ENCODE measurements at places on chromosomes 1 and 21.
A peak's percentile ranks its signal among the peaks of the same experiment; 100 is the strongest.

DNA sequence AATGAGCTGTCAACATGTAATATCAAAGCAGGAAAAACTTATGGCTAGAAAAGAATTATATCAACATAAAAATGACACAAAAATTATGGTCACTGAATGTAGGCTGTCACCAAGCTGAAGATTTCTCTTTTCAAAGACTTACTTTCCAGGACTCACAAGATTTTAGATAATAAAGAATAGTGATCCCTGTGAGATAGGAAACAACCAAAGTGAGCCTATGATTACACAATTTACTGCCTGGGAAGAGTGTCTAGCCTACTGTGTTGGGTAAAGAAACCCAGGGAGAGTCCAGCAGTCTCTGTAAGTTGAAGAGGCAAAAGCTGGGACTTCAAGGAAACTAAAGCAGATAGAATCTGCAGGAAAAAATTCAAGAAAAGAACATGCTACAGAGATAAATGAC, 20.2 kb upstream of the RGS1 start:
- DNase-seq: no peak

DNA sequence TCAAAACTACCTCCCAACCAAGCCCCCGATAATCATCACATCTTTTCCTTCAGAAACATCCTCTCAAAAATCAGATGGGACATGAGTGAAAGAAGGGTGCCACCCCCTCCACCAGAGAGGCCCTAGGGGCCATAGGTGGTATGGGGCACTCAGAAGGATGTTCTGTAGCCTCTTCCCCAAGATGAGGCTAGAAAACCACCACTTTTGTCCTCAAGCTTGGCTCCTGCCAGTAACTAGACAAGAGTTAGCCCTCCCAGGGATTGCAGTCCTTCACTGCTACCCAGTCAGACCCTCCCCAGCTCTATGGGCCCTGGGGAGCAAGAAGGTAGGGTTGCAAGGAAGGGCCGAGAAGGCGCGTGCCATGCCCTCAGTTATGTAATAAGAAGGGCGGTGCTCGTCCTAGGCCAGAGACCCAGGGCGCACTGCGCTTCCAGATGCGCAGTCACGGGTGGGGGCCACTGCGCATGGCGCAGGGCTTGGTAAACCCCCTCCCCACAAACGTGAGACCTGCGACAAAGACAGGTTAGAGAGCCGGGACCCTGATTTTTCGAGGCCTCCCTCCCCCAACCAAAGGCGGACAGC, 69.7 kb downstream of the CD46 start:
- DNase-seq: no peak

GRCh38 chr1:26094677-26095383, 16.8 kb upstream of the PDIK1L start:
- DNase-seq: no peak

DNA sequence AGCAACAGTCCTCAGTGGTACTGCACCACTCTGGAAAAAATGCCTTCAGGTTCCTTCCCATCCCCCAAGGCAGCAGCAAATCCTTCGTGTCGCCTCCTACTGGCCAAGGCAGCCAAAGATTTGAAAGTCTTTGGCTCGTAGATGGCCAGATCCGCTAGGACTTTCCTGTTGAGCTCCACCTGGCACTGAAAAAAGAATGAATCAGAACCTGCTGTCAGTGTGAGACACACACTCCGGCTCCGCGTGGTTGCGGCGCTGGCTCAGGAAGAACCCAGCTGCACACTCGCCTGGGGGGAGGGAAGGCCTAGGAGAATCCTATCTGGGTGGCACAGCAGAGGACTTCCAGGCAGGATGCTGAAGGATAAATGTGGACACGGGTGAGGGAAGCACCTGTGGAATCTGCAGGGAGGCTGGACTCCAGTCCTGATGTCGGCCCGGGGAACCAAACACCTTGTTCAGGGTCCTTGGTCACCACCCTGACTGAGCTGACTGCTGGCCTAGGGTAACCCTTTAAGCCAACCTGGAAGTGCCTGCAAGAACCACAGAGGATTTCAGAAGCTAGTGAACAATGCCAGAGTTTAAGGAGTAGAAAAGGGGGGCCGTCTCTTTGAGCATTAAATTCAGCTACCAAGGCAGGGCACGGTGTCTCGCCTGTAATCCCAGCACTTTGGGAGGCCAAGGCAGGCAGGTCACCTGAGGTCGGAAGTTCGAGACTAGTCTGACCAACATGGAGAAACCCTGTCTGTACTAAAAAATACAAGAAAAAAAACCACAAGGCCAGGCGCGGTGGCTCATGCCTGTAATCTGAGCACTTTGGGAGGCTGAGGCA, 3.2 kb upstream of the CCNL2 start:
- DNase-seq: no peak

- DNase-seq: no peak
Observed at GRCh38 chr1:154178013-154178412, 13.9 kb downstream of the TPM3 start.

DNA sequence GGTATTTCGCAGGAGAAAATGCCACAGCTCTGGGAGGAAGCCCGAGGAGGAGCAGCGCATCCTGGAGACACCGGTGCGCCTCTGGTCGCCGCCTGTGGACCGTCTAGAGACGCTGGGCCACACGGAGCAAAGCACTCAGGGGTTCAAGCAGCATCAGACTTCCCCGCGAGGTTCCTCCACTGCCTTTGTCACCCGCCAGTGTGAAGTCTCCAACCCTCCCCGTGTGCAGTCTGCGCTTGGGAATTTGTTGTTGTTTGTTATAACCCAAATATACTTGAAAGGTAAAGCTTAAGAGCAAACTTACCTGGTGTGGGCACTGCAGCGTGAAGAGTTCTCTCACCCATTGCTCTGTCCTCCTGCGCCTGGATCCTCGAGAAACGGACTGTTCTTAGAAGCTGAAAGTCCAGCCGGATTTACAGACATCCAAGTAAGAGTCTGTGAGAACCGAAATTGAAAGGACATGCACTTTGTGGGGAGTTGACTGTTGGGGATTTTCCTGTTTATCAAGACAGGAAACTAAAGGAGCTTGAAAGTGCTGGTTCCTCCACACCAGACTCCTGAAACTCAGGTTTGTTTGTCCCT, at the start of gene GBP4:
TSS of gene GBP4 (minus strand) at position 452 of the 582 bp plus-strand sequence. CDS start at position 344, 108 bp downstream.
- DNase-seq: peak; percentile 56

DNA sequence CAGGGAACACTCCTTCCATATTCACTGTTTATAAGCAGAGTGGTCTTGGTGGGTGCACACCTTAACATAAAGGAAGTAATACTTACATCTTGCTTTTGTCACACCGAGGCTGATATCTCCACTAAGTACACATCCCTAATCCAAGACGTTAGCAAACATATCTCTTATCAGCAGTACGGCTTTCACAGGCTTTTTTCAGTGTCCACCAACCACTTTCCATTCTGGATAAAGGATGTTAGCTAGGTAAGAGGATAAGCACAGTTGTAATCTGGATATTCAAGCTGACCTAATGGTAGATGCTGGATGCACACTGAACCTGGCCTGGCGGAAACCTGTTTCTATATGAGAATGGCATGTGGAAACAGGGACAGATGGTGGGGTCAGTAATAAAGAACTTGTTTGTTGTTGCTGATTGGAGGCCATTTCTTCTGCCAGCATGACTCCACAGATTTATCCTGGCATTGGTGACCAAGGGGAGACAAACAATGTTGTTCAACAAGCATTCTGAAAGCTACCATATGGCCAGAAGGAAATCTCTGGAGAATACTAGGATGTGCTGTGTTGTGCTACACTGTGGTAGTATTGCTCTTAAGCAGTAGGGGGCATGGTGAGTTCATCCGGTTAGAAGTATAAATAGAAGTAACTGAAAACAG, 416.4 kb downstream of the PTBP2 start:
- no peak for DNase-seq

DNA sequence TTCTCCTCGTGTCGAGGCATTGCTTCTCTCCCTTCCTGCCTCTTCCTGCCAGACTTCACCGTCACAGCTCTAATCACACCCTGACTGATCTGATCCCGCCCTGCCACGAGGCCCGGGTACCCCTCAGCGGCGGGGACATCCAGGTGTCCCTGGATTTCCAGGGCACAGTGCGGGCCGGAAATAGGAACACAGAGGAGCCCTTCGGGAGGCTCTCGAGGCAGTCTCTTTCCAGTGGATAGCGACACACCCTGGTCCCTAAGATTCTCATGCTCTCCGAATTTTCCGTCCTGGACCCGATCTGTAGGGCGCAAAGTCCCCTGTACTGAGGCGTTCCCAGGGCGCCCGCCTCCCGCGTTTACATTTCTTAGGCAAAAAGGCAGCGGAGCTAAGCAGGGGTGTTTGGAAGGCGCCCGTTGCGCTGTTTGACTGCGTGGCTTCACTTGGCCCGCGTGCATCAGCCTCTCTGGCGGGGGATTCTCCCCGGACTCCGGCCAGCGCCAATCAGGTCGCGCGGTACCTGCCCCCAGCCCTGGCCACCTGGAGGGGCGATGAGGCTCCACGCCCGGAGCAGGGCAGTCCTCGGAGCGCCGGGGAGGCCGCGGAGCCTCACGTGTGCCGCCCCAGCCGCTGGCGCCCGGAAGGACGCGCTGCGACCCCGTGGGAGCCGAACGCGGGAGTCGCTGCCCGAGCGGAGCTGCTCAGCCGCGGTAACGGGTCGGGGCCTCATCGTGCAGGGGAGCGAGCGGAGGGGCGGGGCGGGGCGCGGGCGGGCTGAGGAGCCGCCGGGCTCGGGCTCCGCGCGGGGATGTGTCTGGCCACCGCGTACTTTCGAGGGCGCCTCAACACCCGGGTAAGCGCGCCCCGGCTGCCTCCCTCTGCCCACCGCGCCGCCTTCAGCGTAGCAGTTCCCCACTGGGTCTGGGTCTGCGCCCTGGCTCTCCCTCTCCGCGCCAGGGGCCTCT, at the start of gene FAM163A:
TSS of gene FAM163A (plus strand) at position 575 of the 962 bp plus-strand sequence. CDS start 69,807 bp downstream, outside the sequence.
- DNase-seq: no peak

DNA sequence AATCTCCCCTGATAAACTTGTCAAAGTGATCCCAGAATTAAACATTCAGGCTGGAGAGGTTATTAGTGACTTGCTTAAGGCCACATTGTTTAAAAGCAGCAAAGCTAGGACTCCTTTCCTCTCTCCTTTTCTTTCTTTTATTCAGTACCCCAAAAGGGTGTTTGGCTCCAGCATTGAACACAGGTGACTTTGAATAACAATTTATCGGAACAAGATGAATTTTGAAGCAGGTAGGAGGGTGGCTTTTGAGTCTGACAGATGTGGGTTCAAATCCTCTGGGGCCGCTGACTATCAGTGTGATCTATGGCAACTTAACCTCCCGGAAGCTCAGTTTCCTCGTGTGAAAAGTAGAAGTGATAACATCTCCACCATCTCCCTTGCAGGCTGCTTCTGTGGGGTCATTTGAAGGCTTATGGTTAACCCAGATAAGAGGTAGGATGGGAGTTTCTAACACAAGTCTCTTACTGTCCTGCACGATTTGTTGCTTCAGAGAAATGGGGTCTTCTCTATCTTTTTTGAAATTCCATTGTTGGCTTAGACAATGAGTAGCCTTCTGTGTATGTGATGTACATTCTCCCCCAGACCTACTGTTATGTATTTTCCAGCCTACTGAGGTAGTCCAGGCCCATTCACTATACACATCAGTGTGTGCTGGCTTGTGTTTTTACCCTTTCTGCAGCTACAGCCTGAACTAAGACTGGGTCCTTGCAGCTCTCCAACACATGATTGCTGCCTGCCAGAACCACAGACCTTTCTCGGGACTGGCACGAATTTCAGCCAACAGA, 29.0 kb downstream of the JUN start:
- no peak for DNase-seq

DNA sequence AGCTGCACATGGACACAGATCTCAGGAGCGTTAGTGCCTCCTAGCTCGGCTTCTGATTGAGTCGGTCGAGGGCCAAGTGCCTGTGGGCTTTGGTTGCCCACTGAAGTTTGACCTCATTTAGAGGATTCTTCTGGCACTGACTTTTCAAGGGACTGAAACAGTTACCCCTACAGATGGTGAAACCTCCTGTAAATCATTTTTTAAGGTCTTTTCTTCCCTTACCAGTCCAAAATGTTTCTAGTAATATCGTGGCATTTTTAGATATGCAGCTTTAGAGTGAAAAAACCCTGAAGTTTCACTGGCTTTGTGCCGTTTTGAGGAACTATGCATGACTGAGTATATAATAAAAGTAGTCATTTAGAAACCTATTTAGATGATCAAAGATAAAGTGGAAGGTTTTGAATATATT, 34.7 kb upstream of the L1TD1 start:
- DNase-seq: no peak

- DNase-seq: no peak
Observed at GRCh38 chr21:41668686-41669532, 97.9 kb downstream of the RIPK4 start.

DNA sequence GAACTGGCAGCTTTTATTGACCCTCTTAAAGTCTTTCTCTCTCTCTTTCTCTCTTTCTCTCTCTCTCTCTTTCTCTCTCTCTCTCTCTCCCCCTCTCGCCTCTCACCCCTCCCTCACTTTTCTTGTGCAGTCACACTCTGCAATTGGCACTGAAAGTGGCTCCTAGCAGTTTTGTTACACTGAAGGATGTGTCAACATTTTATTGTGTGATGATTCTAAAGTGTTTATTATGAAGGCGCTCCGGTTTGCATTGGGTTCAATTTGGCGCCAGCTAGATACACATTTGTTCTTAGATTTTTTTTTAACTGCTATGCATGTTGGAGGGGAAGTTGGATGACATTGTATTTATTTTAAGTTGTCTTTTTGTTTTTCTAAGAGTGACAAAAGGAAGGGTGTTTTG, 64.0 kb upstream of the CHRM3 start:
- no peak for DNase-seq

- DNase-seq: no peak
Observed at GRCh38 chr1:203985044-203985443, 87.9 kb upstream of the SOX13 start.

DNA sequence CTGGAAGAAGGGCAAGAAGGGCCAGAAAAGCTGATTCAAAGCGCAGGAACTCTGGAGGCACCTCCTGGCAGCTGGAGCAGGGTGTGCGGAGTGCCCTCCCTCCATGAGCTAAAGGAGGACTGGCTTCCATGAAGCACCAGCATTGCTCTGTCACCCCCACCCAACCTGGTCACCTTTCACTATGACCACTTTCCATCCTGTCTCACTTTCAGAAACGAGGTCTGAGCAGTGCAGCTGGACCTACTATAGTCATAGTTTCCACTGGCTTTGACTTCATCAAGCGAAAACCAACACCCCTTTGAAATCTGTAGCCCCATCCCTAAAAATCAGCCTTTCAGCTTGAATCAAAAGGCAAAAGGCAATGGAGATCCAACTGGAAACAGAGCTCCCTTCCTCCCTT, 84.8 kb upstream of the CACNA1E start:
- DNase-seq: no peak

- DNase-seq: no peak
Observed at GRCh38 chr21:46142582-46143473, 12.6 kb downstream of the FTCD start.

GRCh38 chr1:55067914-55068313, 28.6 kb downstream of the PCSK9 start:
- DNase-seq: no peak

GRCh38 chr1:31828926-31829690, 13.3 kb upstream of the SPOCD1 start:
- DNase-seq: no peak

GRCh38 chr1:8090241-8090702, 64.2 kb upstream of the ERRFI1 start:
- no peak for DNase-seq

DNA sequence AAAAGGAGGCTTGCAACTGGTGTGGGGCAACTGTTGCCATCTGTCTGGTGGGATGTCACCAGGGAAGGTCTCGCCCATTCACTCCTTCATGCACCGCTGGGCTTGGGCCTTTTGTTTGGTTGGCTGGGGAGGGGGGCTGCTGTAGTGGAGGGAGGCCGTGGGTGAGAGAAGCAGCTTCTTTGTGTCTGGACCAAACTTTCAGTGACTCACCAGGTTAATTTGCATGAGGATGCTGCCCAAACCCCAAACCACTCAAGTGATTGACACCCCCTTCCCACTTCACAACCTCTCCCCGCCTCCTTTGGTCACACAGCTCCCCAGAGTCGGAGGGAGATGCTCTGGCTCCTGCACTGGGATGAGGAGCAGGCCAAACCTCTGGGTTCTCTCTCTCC, 19.7 kb downstream of the BTG2 start:
- DNase-seq: no peak

All from CD8-positive, alpha-beta T cell (primary cell).